LHCN-M2 (cell line): ENCODE measurements at places on chromosomes 16 and 17. TPM values are rescaled to one million over a fixed set of nuclear protein-coding genes. Genes with fewer than 3 reads are reported as not detected.

Gene PIRT
- total RNA-seq, result not detected in 2 replicates

Gene ATAD5
- 6.9 and 7.4 TPM in 2 replicates for total RNA-seq

Gene CEP295NL
- total RNA-seq, result 0.17 and 0.32 TPM in 2 replicates

Gene HEXIM1
- total RNA-seq, result 7.2 and 11.1 TPM in 2 replicates

Gene TUFM
- total RNA-seq, result 147 and 166 TPM in 2 replicates

Gene TNFRSF13B
- not detected in 2 replicates for total RNA-seq

Gene CBX2
- 6.7 and 6.8 TPM in 2 replicates for total RNA-seq

Gene IRF8
- total RNA-seq, result not detected in 2 replicates

Gene DPEP2
- not detected in 2 replicates for total RNA-seq
